ENCODE measurements at places on chromosomes 13 and 19.

DNA sequence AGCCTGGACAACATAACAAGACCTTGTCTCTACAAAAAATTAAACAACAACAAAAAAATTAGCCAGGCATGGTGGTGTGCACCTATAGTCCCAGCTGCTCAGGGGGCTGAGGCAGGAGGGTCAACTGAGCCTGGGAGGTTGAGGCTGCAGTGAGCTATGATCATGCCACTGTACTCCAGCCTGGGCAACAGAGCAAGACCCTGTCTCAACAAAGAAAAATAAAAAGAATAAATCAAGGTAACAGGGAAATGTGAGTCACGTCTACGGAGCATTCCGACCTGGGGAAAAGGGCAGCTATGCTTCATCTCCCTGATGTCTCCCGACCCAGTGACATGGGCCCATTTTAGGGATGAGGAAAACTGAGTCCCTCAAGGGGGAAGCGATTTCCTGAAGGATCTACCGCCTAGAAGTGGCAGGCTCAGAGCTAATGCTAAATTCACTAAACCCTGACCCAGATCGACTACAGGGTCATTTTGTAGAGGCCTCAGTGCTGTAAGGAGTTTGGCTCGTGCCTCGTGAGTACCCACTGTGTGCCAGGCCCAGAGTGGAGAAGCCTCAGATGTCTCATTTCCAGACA is 19.5 kb downstream of the PTPRS start:
- no peak for DNase-seq

DNA sequence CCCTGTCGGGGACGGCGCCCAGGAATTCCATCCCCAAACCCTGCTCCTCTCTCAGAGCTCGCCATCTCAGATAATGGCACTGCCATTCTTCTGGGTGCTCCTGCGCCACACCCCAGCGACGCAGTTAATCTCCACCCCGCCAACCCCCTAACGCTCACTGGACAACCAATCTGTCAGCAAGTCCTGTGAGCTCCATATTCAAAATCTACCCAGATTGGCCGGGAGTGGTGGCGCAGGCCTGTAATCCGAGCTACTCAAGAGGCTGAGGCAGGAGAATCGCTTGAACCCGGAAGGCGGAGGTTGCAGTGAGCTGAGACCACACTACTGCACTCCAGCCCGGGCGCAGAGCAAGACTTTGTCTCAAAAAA is 18.6 kb downstream of the FCGBP start:
- DNase-seq = no peak

DNA sequence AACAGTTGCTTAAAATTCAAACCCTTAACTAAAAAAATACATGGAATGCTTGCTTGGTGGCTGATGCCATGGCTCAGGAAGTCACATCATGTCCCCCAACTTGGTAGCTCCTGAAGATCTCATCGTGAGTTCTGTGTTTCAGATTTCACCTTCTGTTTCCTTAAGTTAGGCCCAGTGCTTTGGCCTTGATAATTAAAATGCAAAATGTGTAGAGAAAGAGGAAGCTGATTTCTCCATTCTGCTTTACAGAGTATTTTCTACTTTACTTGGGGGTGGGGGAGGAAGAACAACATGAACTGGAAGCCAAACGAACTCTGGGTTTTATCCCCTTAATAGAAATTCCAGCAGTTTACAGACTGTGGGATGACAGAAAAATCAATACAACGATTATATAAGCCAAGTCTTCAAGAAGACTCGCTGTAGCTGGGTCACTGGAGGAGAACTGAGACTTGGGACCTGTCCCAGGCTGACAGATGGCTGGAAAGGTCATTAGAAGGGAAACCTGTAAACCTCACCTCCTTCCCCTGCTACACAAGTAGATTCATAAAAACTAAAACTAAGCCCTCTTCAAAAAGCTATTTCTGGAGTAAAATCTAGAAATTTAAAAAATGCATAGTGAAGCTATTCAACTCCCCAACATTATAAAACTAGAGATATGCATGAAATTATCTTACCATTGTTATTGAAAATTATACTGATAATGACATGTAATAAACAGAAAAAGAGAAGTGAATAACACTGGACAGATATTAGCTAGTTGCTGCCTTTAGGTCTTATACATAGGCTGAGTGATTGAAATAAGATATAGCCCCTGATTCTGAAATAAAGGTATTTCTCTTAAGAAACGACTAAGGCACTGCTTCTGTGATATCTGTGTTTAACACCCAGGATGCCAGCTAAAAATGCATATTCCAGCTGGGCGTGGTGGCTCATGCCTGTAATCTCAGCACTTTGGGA is 22.1 kb upstream of the GGACT start:
- no peak for DNase-seq

DNA sequence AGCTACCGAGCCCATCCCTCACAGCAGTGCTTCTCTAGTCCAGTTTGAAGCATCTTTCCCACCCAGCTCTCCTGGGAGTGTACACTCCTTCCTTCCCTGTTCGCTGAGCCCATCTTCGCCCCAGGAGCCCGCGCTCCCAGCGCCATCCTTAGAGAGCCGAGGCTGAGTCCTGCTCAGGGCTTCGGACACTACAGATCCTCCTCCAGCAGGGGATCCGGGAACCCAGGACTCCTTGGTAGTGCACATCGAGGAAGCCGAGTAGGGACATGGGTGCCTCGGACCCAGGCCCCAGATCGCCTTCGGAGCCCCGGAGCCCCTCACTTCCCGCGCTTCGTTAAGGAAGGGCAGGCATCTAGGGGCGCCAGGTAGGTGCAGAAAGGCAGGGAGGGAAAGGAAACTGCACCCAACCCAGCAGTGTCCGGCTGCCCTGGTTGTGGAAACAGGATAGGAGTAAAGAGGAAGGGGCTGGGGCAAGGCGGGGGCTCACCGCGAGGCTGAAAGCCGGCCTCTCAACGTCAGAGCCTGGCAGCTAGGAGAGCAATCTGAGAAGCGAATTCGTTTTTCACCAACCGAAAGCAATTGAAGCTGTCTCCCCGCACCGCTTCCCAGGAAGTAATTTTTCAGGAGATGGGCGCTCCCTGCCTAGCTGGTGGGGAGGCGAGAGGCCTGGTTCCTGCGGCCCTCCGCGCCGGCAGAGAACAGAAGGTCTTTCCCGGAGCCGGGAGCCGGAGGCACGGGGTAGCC is 1.0 kb downstream of the PDX1 start:
- no peak for DNase-seq

- no peak for DNase-seq
Measured at GRCh38 chr19:33365691-33366090, 7.8 kb upstream of the CEBPG start.

- peak; percentile 81 for DNase-seq
Measured at GRCh38 chr19:6674868-6675305, 4.9 kb upstream of the TNFSF14 start.

DNA sequence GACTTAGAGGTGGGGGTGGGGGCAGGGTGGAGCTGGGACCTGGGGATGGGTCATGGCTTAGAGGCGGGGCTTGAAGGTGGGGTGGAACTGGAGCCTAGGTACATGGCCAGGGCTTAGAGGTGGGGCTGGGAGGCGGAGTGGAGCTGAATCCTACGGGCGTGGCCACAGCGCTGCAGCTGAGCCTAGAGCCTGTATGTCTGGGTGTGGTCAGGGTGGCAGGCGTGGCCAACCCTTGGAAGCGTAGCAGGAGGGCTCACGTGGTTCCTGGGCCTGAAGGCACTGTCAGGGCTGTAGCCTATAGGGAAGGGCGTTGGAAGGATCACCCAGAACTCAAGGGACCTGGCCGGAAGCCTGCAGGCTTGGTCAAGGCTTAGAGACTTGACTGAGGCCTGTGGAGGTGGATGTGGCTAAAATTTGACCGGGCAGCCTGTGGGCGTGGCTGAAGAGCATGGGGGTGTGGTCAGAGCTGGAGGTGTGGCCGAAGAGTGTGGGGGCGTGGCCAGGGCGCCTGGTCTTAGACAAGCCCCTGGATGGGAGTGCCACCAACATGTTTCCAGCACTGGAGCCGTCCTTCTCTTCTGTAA is 24.3 kb downstream of the COLGALT1 start:
- no peak for DNase-seq

DNA sequence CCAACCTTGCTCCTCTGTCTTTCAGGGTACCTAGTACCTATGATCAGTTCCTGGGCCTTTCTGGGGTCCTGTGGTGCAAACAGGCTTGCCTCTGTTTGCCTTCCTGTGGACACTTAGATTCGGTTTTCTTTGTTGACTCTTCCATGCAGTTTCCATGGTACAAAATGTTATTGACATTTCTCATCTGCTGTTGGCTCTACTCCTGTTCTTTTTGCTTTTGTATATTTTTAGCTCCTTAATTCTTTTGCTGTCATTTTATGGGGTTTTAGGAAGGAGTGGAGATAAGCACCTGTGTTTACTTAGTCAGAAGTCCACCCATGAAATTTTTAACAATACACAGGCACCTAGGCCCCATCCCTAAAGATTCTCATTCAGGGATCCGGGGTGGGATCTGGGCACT is 20.5 kb upstream of the CNMD start:
- no peak for DNase-seq

GRCh38 chr13:36820222-36820621 is 1.2 kb downstream of the RFXAP start:
- DNase-seq = no peak

DNA sequence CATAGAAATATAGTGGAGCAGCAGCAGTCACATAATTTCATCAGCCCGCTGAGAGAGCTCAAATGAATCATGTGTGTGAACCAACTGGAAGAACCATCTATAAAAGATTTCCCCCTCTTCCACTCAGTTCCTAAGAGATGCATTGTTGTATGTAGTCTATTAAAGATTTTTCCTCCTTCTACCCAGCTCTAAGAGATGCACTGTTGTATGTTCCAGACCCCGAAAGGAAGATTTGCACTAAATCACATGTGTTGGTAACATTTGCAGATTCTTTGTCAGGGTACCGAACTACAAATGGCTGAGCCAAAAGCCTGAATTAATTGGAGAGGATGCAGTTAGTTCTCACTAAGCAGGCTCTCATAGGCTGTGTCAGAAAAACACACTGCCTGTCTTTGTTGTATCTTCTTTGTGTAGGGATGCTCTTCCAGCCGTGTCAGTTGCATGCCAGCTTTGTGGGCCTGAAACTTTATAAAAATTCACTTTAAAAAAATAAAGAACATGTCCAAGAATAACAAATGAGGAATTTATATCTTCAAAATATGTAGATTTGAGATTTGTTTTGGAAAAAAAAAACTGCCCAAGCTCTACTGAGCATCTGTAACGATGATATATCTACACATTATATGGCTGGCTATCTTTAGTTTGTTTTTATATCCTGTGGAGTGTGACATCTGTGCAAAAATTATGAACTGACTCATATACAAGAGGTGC is 223.1 kb downstream of the MZT1 start:
- DNase-seq = no peak

- no peak for DNase-seq
Measured at GRCh38 chr13:27607125-27607524, 13.2 kb downstream of the LNX2 start.

- no peak for DNase-seq
Measured at GRCh38 chr13:76378767-76379166, 507.4 kb downstream of the KCTD12 start.

- no peak for DNase-seq
Measured at GRCh38 chr19:23554548-23554947, 132.5 kb downstream of the ZNF675 start.

GRCh38 chr13:98677398-98677797 is 75.1 kb downstream of the SLC15A1 start:
- no peak for DNase-seq

- DNase-seq = no peak
Measured at GRCh38 chr13:78722700-78723099, 63.7 kb upstream of the OBI1 start.

GRCh38 chr19:44315883-44316282 is 11.1 kb upstream of the ZNF235 start:
- DNase-seq = no peak

DNA sequence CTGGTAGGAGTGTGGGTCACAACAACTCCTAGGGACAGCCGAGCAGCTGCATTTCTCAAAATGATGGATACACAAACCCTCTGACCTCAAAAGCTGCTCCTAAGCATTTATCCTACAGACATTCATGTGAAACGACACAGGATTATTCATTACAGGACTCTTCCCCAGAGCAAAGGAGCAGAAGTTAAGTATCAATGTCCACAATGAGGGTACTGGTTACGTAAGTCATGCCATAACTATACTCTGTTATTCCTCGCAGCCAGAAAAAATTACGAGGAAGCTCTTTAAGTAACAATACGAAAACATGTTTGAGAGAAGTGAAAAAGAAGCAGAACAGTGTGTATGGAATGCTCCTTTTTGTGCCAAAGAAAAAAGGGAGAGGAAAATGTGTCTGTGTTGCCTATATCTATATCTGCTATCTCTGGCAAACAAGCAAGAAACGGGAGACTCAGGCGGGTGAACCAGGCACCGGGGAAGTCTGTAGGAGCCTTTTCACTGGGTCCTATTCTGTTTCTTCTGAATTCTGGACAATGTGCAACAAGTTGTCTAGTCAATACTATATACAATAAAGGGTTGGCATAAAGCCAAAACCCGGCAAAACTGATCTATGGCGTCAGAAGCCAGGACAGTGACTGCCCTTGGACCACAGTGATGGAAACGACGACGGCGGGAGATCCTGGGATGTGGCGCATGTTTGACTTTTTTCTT is 1.3 kb downstream of the ISOC2 start:
- DNase-seq = no peak

DNA sequence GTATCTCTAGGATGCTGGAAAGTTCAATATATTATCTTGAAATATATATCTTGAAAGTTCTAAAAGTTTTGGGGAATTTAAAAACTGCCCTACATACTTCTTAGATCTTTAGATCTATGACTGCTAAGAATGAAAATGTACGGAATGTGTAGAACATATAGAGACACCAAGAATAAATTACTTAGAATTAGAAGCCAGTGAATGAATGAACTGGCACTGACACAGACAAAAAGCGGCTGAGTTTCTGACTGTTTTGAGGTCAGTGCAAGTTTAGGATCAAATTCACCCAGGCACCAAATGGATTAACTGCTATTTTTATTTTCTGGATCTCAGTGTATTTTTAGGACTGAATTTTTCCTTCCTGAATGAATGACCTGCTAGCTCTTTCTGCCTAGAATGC is 411.2 kb downstream of the KCTD12 start:
- DNase-seq = no peak

DNA sequence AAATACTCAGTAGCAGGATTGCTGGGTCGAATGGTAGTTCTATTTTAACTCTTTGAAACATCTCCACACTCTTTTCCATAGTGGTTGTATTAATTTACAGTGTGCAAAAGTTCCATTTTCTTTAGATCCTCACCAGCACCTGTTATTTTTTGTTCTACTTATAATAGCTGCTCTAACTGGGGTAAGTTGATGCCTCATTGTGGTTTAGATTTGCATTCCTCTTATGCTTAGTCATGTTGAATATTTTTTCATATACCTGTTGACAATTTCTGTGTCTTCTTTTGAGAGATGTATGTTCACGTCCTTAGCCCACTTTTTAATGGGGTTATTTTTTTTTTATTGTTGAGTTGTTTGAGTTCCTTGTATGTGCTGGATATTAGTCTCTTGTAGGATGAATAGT is 144.6 kb downstream of the NBEA start:
- no peak for DNase-seq

DNA sequence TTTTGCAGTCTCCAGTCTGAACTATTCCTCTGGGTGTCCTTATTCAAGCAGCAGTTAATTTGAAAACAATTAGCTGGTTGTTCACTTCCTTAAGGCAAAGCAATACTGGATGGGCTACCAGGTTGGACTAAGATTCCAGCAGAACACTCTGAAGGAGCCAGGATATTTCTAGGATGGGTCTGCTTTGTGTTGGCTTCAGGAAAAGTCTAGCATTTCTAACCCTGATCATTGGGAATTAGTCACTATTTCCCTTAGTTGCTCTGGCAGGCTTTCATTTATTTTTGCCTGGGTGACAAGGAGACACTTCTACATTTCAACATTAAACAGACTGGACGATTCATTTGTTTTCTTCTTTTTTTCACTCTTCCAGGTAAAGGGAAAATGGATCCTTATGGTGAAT is 228.4 kb downstream of the ENOX1 start:
- DNase-seq = no peak

- no peak for DNase-seq
Measured at GRCh38 chr19:6837525-6837924, 49.9 kb upstream of the ADGRE1 start.

Data from activated naive CD8-positive, alpha-beta T cell treated with anti-CD3 and anti-CD28 coated beads, Interleukin-2, amount 50 U/mL, for 16 hours (primary cell).